GM18507 (cell line): ENCODE measurements at places on chromosomes 7 and 10.

DNA sequence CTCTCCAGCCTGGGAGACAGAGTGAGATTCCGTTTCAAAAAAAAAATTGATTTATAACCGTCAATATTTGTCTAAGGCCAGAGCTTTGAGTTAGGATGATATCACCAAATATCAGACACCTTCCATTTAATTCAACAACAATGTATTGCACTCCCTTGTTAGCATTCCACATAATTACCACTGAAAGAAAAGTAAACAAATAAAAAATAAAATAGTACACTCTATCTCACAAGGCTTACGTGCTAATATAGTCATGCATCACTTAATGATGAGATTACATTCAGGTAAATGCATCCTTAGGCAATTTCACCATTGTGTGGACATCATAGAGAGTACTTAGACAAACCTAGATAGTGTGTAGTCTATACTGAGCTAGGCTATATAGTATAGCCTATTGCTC lies 127.6 kb upstream of the RHOBTB1 start:
- no peak for DNase-seq

DNA sequence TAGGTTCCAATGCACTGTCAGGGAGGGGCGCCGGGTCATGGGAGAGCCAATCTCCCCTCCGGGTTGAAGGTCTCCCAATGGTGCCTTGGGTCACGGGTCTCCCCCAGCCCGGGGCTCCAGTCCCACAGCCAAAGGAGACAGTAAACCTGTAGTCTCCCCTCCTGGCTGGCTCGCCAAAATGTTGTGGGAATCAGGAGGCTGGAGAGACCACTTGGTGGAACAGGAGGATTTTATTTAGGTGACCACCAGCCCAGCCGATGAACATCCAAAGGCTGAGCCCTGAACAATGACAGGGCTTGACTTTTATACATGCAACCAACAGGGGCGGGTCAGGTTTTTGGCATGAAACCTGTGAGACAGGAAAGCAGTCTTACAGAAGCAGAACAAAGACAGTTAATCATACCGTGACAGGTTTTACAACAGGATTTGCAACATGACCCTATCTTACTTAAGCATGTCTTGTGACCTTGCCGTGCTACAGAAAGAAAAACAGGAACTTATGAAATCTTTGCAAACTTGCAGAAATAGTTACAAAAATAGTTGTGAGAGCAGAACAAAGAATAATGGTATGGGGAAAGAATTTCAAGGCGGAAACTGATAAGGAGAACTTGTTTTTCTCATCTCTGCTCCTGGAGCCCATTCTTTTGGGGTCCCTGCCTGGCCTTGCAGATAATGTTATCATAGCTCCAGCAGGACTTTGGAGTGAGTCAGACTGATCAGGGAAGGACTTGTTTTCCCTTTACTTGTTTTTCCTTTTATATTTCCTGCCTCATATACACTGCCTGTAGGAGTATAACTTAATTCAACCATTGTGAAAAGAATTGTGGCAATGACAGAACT lies 7.1 kb downstream of the ERV3-1 start:
- no peak for DNase-seq

DNA sequence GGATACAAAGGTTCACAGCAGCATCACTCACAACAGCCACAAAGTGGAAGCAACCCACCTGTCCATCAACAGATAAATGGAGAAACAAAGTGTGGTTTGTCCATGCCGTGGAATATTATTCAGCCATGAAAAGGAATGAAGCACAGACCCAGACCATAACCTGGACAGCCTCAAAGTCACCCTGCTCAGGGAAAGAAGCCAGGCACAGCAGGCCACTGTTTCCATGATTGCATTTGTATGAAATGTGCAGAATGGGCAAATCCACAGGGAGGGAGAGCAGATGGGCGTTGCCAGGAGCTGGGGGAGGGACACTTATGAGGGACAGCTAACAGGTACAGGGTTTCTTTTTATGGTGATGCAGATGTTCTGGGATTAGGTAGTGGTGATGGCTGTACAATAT lies 30.3 kb downstream of the FOXL3 start:
- DNase-seq, result no peak

DNA sequence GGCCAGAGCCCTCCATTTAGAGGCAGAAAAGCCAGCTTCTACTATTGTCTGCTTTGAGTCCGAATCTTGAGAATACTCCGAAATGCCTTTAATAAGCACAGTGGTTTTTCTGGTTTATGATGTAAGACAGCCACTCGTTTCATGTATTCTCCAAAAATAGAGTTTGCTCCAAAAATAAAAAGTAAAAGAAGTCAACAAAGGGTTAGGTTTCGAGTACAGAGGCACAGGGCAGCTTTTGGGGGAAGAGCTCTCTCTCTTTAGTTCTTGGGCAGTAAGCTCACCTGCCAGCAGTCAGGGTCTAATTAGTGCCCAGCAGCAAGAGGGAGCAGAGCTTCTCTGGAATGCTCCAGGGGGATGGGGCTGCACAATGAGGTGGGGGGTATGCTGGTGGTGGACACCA lies 20.2 kb downstream of the CREB3L2 start:
- DNase-seq, result no peak

DNA sequence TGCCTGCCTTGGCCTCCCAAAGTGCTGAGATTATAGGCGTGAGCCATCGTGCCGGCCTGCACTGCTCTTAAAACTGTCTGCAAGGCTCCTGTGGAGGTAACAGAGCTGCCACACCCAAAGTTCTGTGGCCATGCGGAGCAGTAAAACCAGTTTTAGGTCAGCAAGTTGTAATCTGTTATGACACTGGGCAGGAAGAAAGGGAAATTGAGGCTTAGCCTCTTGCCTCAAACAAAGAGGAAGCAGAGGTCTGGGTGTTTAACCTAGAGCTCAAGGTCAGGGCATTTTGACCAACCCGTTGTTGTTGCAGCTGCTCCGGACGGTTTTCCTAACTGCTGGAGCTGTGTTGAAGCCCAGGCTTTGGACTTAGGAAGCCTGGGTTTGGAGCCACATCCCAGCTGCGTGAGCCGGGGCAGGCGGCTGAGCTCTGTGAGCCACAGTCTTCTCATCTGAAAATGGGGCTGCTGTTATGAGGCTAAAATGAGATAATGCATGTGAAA lies 7.4 kb upstream of the RRP12 start:
- no peak for DNase-seq

DNA sequence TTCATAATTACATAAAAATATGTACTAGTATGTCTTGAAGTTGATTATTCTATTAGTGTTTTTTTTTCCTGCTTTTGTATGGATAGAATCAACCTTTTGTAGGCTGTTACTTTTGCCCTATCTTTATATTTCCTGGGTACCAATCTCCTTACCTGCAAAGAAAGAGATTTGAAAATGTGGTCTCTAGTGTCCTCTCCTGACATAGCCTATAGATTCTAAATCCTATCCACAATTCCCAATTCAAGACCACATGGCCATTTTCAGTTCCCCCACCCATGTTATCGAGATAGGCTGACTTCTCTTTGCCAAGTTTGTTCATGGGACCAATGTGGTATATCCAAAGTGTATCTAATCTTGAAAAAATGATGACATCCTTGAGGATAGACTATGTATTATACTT lies 269.4 kb upstream of the SEMA3D start:
- no peak for DNase-seq
